Foreskin keratinocyte (primary cell): ENCODE measurements at places on chromosomes 13 and 19. TPM values are rescaled to one million over a fixed set of nuclear protein-coding genes. Genes with fewer than 3 reads are reported as not detected.

The LGALS7B gene
- 407 and 889 TPM in 2 replicates for total RNA-seq

The ZNF135 gene
- 1.4 and 1.9 TPM in 2 replicates for total RNA-seq

The RNF17 gene
- not detected in 2 replicates for total RNA-seq

The PGLYRP2 gene
- total RNA-seq, result not detected in 2 replicates

The KLK7 gene
- total RNA-seq, result 6.3 and 8.1 TPM in 2 replicates

The NLRP13 gene
- not detected in 2 replicates for total RNA-seq

The ZNF627 gene
- 8.0 and 9.3 TPM in 2 replicates for total RNA-seq

The PLK5 gene
- not detected in 2 replicates for total RNA-seq

The ZNF649 gene
- total RNA-seq, result 8.1 and 10.4 TPM in 2 replicates

The ZNF177 gene
- 0.49 and 0.51 TPM in 2 replicates for total RNA-seq

The PSG11 gene
- not detected in 2 replicates for total RNA-seq

The ZNF253 gene
- 3.3 and 4.7 TPM in 2 replicates for total RNA-seq

The SERP2 gene
- 4.9 and 6.0 TPM in 2 replicates for total RNA-seq

The GPR183 gene
- total RNA-seq, result not detected in 2 replicates

The MYO9B gene
- total RNA-seq, result 41.3 and 48.6 TPM in 2 replicates

The PSG3 gene
- not detected in 2 replicates for total RNA-seq

The CA11 gene
- 3.9 and 4.9 TPM in 2 replicates for total RNA-seq

The ZNF497 gene
- 0.28 and 0.41 TPM in 2 replicates for total RNA-seq

The ZNF99 gene
- total RNA-seq, result not detected in 2 replicates

The INSR gene
- 2.8 and 3.7 TPM in 2 replicates for total RNA-seq

The EGLN2 gene
- 81.3 and 84.6 TPM in 2 replicates for total RNA-seq

The ZMYM5 gene
- 7.9 and 9.2 TPM in 2 replicates for total RNA-seq

The ZNF792 gene
- 3.2 and 3.6 TPM in 2 replicates for total RNA-seq

The HIPK4 gene
- total RNA-seq, result 0.07 and 0.10 TPM in 2 replicates

The P2RY11 gene
- total RNA-seq, result 5.3 and 6.3 TPM in 2 replicates

The NOTCH3 gene
- total RNA-seq, result 0.21 and 0.24 TPM in 2 replicates

The VAV1 gene
- total RNA-seq, result 0.14 and 0.34 TPM in 2 replicates

The MAST1 gene
- 0.10 and 0.21 TPM in 2 replicates for total RNA-seq

The NKPD1 gene
- 0.04 and 0.07 TPM in 2 replicates for total RNA-seq

The CCDC169 gene
- total RNA-seq, result 0.17 and 0.25 TPM in 2 replicates

The ATP8A2 gene
- 0.42 and 0.51 TPM in 2 replicates for total RNA-seq

The CD209 gene
- total RNA-seq, result not detected in 2 replicates

The ZNF14 gene
- total RNA-seq, result 3.0 and 3.1 TPM in 2 replicates

The SSC5D gene
- not detected in 2 replicates for total RNA-seq

The VSTM2B gene
- total RNA-seq, result not detected in 2 replicates

The PSG6 gene
- total RNA-seq, result not detected in 2 replicates

The CCL25 gene
- not detected in 2 replicates for total RNA-seq

The ZNF546 gene
- total RNA-seq, result 1.0 and 1.3 TPM in 2 replicates

The CEACAM20 gene
- not detected in 2 replicates for total RNA-seq

The FIZ1 gene
- total RNA-seq, result 6.3 and 7.3 TPM in 2 replicates

The CHST8 gene
- 0.04 TPM in 1 of 2 replicates, not detected in the other for total RNA-seq
